ENCODE measurements at places on chromosomes 5 and 9.

DNA sequence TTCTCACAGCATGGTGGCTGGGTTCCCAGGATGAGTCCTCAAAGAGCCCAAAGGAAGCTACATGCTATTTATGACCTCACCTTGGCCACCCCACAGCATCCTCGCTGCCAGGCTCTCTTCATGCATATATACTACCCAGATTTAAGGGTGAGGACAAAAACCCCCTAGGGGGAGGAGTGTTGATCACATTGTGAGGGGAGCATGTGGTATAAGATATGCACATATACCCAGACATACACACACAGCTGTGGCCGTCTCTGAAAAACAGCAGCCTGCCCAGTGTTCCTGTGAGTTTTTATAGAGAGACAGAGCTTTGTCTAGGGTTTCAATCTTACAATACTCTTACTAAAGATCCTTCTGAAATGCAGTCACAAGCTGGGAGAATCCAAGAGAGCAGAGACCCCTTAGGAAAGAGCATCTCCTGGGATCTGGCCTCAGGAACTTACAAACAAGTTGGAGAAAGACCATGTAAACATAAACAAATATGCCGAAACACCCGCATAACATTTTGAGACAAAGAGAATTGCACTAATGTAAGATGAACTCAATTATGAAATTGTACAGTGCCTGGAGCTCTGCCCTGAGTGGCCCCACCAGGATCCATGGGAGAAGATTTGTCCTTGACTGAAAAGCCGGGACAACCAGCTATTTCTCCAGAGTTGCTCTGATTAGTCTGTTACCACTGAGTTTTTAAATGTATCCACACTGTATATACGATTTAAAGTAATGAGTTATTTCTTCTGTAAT, 146.4 kb downstream of the GADD45G start:
- DNase-seq = no peak

DNA sequence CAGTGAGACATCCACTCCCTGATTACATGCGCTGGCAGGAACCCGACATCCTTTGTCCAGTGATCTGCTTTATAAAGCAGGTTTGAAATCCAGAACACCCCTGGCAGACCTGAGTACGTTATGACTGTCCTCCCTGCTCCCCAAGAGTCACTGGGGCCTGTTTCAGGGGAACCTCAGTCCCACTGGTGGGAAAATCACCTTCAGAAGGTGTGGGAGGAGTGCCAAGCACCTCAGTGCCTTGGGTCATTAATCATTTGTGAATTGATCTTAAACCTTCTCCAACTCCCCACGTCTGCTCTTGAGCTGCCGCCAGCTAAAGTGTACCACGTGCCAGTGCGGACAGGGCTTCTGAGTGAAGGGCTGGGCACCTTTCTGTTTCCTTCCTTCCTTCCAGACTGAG, 16.2 kb downstream of the SLC6A3 start:
- DNase-seq = no peak

- no peak for DNase-seq
Observed at GRCh38 chr9:110588296-110588695, 8.8 kb upstream of the SVEP1 start.

DNA sequence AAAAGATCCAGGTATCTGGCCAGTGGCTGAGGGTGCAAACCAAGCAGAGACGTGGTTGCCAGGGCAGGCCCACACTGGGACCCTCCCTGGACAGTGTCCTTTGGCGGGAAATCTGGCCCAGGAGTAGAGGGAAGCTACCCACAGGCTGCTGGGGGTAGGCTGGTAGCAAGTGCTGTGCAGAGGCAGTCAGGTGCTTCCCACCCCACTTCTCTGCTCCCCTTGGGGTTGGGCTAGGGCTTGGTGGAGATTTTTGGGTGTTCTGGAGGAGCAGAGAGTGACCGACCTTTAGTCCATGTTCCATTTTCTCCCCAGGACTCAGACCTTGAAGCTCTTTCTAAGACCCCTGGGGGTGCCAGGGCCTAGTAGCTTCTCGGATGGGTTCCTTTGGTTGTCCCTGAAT, 5.6 kb downstream of the PRDM12 start:
- no peak for DNase-seq

- DNase-seq = no peak
Observed at GRCh38 chr9:72445306-72445995, 76.0 kb upstream of the TMC1 start.

GRCh38 chr5:14702238-14702839, 37.8 kb downstream of the OTULIN start:
- DNase-seq = no peak

GRCh38 chr5:88398316-88398715, 129.7 kb upstream of the TMEM161B start:
- DNase-seq = peak; percentile 74

Measured in pons (tissue), 1 donor.